ENCODE measurements at places on chromosomes 6 and 20.

DNA sequence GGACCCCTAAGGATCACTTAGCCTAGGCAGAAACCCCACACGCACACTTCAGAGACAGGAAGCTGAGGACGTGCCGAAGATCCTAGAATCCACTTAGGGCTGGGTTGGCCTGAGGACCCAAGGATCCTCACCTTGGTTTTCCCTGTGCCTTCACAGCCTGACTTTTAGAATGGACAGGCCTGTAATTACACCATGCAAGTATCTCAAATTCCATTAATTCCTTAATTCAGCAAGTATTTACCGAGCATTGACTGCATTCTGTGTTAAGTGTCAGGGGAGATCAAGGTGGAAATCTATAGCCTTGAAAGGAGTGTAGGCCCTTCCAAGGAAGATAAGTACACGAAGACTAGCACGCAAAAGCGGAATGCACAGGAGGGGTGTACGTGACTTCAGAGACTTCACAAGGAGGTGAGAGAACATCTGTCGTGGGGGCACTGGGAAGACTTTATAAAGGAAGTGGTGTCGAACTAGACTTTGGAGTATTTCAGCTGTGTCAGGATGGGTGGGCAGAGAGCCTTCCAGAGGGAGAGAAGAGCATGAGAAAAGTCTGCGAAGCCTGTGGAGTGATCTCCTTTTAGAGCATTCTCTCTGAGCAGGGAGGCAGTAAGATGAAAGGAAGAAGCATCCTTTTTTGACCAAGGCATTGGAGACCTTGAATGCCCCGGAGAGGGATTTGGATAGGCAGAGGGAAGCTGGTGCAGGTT lies 4.0 kb downstream of the DSP start:
- DNase-seq = no peak

- no peak for DNase-seq
Observed at GRCh38 chr6:113380591-113380990, 476.6 kb upstream of the MARCKS start.

DNA sequence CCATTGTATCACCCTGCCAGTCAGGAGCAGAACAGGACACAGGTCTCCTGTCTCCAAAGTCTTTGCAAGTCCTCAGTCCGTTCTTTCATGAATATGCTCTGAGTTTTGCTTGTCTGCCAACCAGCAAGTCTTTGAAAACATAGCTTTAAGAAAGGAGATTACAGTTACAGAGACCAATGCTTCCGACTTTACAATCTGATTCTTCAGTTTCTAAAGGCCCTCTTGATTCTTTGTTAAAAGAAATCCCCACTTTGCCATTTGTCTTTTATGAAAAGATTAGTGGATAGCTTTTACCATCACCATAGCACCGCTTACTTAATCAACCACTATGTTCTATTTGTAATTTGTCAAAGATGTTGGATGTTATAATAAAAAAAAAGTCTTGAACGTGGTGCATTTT lies 562.8 kb upstream of the BTBD3 start:
- no peak for DNase-seq

DNA sequence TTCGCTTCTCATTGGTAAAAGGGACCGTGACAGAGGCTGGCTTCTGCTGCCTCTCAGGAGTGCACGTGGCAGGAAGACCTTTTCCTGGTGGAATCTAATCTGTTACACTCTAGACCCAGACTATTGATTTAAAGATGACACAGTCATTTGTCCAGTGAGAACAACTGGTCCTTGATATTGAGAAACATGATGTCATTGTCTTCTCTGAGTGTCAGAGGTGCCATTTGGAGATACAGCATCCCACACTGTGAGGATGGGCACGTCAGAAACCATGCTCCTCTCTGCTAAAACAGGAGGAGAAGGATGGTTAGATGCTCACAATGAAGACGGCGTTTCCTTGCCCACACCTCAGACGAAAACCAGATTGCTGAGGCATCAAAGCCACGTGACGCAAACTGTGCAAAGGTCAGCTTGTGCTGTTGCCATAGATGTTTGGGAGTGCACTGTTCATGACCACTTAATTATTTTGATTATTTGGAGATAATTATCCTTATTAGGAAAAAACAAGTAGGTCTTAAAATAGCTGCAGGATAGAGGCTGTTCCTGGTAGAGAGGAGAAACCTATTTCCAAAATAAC lies 169.0 kb downstream of the SMOC2 start:
- DNase-seq = no peak

- DNase-seq = no peak
Observed at GRCh38 chr20:52490711-52491430, 299.3 kb upstream of the ZFP64 start.

DNA sequence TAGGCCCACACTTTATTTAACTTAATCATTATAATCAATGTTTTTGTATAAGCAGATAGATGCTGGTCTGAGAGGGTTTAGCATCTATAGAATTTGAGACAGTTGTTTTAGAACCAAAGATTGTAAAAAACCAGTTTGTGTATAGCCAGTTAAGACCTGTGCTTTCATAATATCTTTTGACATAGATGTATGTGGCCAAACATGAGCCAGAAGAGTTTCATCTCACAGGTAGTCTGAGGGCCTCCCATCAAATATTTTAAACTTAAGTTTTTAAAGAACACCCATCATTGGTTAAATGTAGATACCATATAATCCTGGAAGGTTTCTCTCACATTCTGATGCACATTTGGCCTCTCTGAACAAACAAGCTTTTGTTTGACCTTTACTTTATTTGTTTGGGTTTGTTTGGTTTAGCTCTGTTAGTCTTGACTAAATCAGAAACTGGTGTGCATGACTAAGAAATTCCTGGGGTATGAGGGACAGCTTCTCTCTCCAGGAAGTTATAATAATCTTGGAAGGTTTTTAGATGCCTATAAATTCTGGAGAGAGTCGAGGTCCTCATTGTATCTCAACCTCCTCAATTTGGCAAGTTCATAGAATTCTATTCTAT lies 58.0 kb upstream of the TMEM200A start:
- DNase-seq = no peak

GRCh38 chr20:1255675-1256074 lies 10.4 kb upstream of the SNPH start:
- no peak for DNase-seq

DNA sequence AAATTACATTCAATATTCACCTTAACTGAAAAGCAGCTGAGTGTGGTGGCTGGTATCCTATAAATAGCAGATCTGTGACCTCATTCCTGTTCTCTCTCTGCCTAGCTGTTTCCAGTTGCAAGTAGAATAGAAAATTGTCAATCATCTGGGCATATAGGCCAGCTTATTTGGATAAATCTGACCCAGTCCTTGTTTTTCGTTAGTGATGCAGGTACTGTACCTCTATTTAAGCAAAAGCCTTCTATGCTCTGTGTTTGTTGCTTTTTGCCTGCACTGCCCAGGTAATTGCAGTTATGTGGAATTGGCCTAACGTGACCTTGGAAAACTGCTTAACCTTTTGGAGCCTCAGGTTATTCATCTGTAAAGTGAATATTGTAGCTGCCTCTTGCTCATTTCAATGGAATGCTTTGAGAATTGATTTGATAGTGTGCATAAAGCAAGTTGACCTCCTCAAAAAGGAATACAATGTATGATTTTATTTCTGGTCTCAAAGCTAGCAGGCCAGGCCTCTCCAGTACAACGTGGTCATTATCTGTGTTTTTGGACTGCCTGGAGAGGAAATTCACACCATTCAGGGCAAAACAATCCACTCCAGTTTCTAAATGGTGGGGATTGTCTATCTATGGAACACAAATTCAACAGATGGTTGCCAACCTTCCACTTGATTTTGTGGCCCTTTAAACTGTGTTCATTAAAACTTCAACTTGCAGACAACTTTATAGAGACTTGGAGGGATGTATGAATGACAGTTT lies 508.7 kb upstream of the CITED2 start:
- DNase-seq = peak; percentile 81

DNA sequence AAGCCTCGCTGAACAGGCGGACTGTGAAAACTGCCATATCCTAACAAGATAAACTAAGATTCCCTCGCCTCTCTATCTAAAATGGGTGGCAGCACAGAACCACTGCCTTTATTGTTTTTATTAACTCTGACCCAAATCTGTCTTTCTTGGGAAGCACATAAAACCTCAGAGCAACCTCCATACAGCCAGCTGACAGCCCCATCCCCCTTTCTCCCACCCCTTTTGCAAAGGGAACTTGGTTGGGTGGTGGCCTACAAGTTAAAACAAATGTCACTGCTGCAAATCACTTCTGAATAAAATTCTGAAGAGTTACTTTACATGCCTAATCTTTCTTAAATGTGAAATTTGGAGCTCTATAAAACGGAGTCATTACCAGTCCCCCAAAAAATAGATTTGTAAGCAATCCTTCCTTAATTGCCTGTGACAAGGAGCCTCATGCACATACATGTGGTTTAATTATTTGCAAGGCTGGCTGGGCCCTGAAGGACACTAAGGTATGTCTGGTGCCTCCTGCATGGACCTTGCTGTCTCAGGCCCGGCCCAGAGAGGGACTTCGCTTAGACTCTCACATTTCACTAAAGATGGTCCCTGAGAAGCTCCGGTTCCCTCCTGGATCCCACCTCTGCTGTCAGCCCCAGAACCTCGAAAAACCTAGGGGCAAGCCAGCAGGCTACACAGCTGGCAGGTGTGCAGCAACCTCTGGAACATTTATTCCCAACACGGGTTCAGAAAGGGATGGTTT lies 21.7 kb downstream of the PXDC1 start:
- no peak for DNase-seq

- no peak for DNase-seq
Observed at GRCh38 chr6:89602166-89602565, 36.4 kb downstream of the LYRM2 start.

DNA sequence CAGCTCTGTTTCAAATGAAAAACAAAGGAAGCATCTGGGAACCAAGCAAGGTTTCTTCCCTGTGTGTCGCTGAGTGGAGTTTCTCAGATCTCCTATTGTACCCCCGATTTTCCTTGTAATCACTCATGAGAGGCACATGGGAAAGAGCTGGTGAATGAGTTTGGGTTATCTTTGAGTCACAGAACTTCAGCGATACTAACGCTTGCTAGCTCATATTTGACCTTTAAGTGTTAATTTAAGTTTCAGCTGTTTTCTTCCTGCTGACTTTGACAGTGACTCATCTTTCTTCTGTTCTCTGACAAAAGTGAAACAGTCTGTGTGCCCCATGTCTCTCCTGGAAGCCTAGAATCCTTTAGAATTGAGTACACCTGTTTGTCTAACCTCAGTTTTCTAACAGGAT lies 261.1 kb upstream of the RGS17 start:
- no peak for DNase-seq

GRCh38 chr6:164533045-164533362 lies 776.4 kb downstream of the C6orf118 start:
- DNase-seq = peak; percentile 24

DNA sequence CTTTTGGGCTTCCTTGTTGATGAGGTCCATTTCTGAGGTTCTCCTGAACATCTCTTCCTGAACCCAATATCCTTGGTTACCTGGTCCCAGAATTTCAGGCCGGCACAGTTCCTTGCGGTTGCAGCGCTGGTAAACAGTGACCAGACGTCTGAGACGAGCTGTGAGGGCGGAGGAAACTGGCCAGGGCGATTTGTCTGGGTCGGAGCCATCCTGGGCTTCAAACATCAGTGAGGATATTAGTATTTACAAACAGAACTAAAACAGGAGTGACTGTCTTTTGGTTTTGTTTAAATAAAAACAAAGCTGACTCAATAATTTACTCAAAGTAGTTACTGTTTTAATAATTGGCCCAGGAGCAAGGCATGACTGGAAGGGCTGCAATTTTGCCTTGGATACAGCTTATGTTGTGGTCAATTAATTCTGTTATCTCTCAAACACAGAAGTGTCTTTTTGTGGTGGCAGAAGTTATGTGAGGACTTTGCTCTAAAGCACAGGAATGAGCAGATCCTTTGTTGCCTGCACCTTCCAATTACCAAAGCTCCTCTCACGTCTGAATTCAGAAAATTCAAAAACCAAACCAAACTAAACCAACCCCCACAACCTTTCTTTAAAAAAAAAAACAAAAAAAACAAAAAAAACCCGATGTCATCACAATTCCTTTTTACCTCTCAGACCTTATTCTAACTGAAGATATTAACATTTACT lies 58.7 kb upstream of the EMILIN3 start:
- no peak for DNase-seq

- DNase-seq = no peak
Observed at GRCh38 chr20:7866285-7866684, 74.0 kb downstream of the HAO1 start.

DNA sequence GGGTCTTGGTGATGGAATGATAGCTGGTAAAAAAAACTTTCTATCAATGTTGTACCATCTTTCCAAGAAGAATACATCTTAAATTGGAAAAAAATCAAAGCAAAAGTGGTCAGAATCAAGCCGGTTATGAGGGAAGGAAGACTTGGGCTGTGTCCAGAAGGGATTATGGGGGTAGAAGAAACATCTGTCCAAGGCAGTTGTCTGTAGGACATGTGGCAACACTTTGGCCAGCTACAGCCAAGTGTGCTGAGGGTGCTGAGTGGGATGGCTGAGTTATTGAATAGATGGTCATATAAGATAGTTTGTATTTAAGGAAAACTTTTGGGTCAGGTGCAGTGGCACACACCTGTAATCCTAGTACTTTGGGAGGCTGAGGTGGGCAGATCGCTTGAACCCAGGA lies 38.4 kb downstream of the INSM1 start:
- no peak for DNase-seq

- no peak for DNase-seq
Observed at GRCh38 chr6:101351173-101351572, 42.3 kb upstream of the GRIK2 start.

GRCh38 chr6:139701695-139702094 lies 327.2 kb upstream of the CITED2 start:
- DNase-seq = no peak

- no peak for DNase-seq
Observed at GRCh38 chr6:106783640-106784566, 154.5 kb downstream of the QRSL1 start.

DNA sequence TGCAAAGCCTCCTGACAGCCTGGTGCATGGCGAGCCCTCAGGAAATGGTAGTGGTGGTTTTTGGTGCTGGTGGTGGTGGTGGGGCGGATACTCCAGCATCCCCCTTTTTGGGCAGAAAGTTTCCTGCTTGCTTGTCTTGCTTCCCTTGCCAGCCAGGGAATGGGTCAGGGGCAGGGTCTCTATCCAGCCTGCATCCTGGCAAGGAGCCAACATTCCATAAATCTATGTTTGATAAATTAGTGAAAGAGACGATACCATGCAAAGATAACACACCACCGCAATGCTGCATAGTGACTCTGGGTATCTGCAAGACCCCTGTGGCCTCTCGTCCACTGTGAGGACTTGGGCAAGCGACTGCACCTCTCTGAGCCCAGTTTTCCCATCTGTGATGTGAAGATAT lies 246.2 kb downstream of the LRFN2 start:
- DNase-seq = no peak

DNA sequence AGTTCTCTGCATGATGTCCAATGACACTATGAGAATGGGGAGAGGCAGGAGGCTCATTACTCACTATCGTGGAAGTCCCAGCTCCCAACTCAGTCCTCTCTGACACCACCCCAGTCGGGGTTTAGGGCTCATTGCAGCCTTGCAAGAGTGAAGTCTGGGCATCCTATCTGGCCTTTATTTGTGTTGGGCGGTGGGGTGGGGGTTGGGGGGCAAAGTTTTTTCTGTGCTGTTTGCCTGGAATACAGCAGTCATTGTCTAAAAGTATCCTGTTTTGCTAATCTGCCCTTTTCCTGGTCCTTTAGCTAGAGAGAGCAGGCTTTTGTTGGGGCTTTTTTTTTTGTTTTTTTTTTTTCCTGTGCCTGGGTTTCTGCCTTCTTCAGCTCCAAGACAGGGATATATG lies 174.2 kb downstream of the MYLK4 start:
- no peak for DNase-seq

- no peak for DNase-seq
Observed at GRCh38 chr6:17015551-17016381, 86.1 kb upstream of the STMND1 start.

GRCh38 chr6:35311390-35312075 lies 13.9 kb downstream of the DEF6 start:
- DNase-seq = no peak

GRCh38 chr6:4941782-4942672 lies 61.8 kb downstream of the RPP40 start:
- peak; percentile 38 for DNase-seq
